NCI-H2081 (cell line): ENCODE measurements at places on chromosomes 2 and 18.

GRCh38 chr2:85795331-85796045, 41.7 kb downstream of the ATOH8 start:
- DNase-seq: no peak

GRCh38 chr2:30871980-30872789, 64.9 kb upstream of the CAPN13 start:
- no peak for DNase-seq

- peak; percentile 47 for DNase-seq
Observed at GRCh38 chr2:208713066-208713745, 306.6 kb downstream of the PTH2R start.

DNA sequence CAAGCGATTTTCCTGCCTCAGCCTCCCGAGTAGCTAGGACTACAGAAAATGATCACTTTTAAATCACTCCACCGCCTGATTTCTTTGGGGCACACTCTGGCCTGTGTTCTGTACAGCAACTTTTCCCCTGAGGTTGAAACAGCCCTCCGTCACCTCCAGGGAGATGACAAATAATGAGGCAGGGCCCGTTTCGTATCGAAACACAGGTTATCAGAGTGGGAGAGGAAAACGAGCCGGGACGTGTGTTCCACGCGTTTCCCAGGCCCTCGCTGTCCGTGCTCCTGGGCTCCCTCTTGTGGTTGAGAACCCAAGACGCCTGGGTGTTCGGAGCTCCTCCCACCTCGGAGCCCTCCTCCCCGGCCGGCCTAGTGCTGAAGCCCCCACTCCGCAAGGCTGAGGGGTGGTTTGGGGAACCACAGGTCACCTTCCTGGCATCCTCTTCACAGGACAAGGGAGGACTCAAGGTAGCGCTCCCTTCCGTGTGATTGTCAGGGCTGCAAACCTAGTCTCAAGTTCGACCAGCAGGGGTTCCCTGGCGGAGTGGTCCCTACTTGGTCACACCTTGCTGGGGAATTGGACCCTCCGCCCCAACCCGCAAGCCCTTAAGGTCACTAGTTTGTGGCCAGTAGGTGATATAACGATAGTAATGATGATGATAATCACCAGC, 12.8 kb downstream of the ATP6V1B1 start:
- DNase-seq: peak; percentile 54

DNA sequence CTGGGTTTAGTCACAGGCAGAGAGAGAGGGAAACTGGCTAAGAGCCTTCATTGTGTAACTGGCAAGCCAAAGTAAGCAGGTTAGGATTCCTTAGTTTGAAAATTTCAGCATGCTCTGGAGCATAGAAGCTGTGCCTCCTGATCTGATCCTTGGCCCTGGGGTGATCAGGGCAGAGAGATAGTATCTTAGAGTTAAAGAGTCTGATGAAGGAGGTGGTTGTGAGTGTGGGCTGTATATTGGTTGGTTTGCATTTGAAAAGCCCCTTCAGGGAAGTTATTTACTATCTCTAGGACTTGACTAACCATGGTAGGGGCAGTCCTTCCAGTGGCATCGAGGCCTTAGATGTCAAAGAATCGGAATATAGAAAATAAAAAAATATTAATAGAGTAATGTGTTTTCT, 230.1 kb downstream of the CD226 start:
- no peak for DNase-seq

DNA sequence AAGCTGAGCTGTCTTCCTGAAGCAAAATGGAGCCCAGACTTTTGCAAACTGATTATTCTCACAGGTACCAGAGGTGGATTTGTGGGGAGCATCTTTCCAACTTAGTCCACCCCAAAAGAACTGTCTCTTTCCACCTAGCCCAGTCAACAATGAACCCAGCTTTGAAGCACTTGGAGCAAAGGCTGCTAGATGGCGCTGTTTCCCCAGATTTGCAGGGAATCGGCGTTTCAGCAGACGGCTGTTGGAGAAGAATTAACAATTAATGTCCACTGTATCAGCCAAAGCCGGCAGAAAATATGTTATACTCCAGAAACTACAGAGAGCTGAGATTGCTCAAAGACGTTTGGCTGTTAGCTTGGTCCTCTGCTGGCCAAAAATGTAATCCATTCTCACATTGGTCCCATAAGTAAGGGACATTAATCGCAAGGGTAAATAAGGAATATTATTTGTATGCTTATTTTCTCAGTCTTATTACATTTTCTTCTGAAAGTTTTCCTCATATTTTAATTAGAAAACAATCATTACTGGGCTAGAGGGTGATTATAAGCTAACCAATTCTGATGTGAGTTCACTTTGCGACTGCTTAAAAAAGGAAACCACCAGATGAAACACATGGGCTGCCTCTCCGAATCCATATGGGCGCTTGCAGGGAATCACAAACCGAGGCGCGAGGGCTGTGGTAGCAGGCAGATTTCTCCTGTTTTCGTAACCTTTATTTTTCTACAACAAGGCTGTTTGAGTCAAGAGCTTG, 423.8 kb upstream of the MEX3C start:
- DNase-seq: peak; percentile 54

GRCh38 chr18:51778115-51778514, 561.9 kb upstream of the DCC start:
- no peak for DNase-seq

GRCh38 chr2:61493523-61493942, 22.6 kb upstream of the USP34 start:
- no peak for DNase-seq

GRCh38 chr2:535222-535621, 142.0 kb downstream of the TMEM18 start:
- peak; percentile 7 for DNase-seq

- no peak for DNase-seq
Observed at GRCh38 chr2:68303033-68303901, 16.5 kb downstream of the CNRIP1 start.

- DNase-seq: no peak
Observed at GRCh38 chr2:19575641-19576040, 217.2 kb upstream of the OSR1 start.

DNA sequence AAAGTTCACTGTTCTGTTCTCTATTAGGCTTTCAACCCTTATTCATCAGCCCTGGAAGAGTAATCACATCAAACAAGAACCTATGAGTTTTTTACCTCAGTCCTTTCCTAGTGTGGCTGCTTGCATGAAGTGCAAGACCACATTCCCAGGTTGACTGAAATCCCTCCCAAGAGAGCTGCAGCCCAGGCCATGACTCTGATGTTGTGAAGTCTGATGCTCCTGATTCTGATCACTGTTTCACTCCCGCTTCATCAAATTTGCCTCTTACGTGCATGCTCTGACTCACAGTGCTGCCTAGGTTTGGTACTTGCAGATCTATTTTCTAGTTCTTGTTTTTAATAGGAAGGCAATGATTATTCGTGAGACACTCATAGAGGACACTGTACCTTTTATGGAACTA, 58.2 kb upstream of the DSEL start:
- DNase-seq: peak; percentile 10

GRCh38 chr2:104321116-104321795, 532.7 kb upstream of the POU3F3 start:
- DNase-seq: no peak

- DNase-seq: no peak
Observed at GRCh38 chr2:173962583-173963110, 2.5 kb downstream of the SP3 start.

- DNase-seq: no peak
Observed at GRCh38 chr2:111616651-111617218, 267.3 kb downstream of the ANAPC1 start.

- no peak for DNase-seq
Observed at GRCh38 chr2:240394549-240394948, 40.9 kb upstream of the GPC1 start.

DNA sequence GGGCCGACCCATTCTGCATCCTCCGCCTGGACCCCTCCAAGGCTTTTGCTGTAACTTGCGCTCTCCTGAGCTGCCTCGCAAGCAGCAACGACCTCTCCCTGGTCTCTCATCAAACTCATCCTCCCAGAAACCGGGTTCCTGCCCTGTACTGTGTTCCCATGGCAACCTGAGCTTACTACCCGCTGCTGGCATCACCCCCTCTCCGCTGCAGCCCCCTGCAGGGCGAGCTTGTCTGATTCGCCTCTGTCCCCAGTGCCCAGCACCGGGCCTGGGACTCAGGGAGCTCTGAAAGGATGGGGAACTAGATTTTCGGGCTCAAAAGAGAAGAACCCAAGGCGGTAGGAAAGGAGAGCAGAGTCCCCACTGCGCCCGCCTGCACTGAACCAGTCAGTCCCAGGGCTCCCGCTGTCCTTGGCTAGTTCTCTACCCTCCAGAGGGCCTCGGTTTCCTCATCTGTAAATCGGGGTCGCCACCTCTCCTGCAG, 463 bp downstream of the HS1BP3 start:
- DNase-seq: peak; percentile 49

DNA sequence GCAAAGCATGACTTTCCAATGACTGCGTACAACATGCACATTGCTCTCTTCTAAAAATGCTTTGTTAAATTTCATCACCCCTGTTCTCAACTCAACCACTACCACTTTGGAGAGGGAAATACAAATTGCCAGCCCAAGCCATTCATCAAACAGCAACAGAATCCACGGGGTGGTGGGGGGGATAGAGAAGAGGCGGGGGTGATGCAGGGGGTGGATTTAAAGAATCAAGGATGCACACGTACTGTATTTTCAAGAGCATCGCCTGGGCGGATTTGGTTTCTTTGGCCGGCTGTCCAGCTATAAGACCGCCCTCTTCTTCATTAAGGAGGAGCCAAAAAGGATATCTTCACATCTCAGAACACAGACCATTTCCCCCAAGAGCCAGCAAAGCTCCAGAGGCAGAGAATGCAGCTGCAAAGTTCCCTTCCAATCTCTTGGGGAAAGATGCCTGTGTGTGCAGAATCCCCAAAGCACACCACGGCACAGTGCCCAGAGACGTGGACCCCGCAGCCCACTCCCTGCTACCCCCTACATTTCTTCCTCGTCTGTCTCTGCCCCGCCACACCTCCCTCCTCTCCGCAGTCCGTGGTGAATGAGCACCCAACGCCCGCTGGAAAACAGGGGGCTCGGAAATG, 977 bp downstream of the SLC8A1 start:
- DNase-seq: peak; percentile 70

GRCh38 chr2:178119179-178119922, 7.1 kb downstream of the RBM45 start:
- no peak for DNase-seq

DNA sequence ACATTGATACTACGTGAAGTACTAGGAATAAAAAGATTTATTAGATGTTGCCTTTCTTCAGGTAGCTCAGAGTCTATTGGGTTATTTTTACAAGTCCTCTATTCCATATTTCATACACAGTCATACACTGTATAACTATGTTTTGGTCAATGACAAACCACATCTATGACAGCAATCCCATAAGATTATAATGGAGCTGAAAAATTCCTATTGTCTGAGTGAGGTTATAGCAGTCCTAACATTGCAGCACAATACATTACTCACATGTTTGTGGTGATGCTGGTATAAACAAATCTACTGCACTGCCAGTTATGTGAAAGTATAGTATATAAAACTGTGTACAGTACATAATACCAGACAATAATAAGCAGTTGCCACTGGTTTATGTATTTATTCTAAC, 595.1 kb downstream of the MBD2 start:
- no peak for DNase-seq

DNA sequence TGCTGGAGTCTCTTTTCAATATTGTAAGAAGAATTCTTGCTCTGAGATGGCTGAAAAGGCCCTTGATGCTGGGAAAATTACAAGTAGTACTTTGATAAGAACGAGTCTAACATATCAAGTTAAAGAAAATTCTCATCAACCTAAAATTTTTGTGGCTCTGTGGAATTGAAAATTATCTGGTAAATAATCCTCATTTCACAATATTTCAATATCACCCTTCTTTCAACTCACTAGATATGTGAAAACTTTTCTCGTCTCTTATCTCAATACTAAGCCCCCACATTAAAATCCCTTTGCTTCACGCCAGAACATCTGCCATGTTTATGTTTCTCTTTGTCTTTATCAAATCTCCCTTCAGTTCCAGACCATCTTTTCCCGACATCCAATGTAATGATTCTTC, 448.8 kb downstream of the ZNF516 start:
- no peak for DNase-seq

DNA sequence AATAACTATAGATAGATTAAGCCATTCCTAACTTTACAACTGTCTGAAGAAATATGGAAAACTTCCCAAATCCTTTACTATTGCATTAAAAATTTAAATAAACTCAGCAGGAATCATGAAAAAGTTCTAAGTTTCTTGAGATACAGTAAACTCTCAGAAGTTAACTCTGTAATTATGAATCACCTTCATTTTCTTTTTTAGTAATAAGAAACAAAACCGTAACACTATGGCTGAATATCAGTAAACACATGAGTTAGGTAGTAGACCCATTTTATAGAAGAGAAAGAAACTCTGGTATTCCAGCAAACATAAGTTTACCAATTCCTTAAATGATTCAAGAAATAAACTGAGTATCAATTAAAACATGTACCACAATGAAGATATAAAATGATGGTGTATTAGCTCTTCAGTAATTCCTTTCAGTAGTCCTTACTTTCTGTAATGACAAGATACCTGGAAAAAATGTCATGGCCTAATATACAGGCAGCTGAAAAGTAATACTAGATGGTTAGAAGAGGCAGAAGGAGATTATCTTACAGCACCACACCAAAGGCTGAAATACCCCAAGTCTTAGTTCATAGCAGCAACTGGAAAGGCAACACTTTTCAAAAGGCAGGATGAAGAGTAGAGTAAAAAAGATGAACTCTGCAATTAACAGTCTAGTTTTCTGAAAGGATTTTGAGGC, 11.5 kb downstream of the TRIP12 start:
- no peak for DNase-seq

DNA sequence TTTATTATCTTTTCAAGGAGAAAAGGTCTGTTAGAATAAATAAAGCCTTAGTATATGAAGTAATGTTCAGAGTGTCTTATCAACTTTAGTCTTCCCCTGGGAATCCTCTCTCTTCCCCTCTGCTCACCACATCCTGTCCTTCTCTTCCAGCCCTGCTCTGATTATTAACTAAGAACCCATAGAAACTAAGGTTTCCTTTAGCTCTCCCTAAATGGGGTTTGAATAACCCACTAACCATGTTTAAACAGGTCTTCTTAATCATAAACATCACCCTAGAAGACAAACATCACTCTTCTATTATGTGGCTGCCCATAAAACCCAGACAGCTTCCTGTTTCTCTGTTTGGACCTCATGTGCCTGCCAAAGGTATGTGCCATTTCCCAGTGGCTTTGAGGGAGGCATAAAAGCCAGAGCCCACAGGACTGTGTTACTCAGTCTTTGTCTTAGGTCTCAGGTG, 50.1 kb downstream of the SLC14A1 start:
- DNase-seq: peak; percentile 21

- no peak for DNase-seq
Observed at GRCh38 chr18:48674758-48675351, 136.0 kb downstream of the CTIF start.

DNA sequence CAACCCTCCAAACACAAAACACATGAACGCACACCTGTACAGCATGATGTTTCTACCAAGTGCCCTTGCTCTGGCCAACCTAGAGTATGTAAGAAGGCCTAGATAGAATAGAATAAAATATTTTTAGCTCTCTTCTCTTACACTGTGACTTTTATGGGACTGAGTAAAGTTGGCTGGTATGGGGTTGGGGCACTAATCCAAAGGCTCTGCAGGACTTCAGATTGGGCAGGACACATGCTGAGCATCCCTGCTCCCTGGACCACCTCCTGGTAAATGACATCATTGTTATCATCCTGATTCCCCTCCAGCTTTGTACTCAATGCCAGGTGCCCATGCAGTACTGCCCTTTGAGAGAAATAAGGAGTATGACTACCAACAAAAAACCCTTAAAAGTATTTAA, 322.2 kb downstream of the SLC8A1 start:
- DNase-seq: no peak

GRCh38 chr2:27591745-27592144, 8.9 kb downstream of the ZNF512 start:
- no peak for DNase-seq
